Caki2 (cell line): ENCODE measurements at places on chromosomes 6 and 20. TPM values are rescaled to one million over a fixed set of nuclear protein-coding genes. Genes with fewer than 3 reads are reported as not detected.

DNA sequence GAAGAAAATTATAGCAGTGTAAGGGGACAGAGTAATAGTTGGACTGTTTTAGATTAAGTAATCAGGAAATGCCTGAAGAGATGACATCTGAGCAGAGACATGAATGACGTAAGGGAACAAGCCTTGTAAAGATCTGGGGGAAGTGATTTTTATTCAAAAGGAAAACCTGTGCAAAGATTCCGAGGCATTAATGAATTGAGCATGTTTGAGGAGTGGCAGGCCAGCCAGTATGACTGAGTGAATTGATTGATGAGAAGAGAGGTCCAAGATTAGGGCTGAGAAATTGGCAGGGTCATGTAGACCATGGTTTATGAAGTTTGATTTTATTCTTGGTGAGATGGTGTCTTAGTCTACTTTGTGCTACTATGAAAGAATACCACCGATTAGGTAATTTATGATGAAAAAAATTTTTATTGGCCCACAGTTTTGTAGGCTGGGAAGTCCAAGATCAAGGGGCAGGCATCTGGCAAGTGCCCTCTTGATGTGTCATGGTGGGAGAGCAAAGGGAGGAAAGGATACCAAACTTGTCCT, 95.1 kb downstream of the LIN28B start:
- no peak for DNase-seq

GRCh38 chr6:1027109-1027794, 284.6 kb upstream of the FOXQ1 start:
- DNase-seq, result peak; percentile 86

- DNase-seq, result no peak
Measured at GRCh38 chr6:35722121-35722761, 14.6 kb upstream of the ARMC12 start.

Gene DSP
- 18.4 and 20.9 TPM in 2 replicates for total RNA-seq

DNA sequence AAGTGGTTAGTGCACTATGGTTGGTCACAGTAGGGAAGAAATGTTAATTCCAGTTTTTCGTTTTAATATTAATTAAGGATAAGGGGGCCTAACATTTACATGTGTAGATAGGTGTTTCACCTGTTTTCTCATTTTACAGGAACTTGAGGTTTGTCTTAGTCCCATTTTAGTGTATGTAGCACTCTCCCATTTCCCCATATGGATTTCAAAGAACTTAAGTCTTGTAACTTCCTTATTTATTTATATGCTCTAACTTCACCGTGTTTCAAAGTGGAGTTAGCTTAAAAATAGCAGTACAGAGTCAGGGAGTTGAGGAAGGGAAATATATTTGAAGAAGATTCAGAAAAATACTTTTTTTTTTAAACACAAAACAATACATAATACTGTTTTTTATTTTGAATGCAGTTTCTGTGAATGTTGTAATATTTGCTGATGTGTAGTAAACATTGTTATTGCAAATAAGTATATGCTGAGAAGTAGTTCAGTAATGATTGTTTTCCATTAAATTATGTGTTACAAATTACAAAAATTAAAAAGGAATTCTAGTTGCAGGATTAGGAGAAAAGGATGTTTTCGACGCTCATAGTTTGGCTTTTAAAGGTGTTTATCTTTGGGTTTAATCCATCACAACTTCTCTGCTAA, 3.5 kb downstream of the SCAF8 start:
- no peak for DNase-seq

- DNase-seq, result no peak
Measured at GRCh38 chr6:50025258-50025657, 3.5 kb upstream of the DEFB110 start.

Gene CALHM6
- total RNA-seq, result not detected in 2 replicates

DNA sequence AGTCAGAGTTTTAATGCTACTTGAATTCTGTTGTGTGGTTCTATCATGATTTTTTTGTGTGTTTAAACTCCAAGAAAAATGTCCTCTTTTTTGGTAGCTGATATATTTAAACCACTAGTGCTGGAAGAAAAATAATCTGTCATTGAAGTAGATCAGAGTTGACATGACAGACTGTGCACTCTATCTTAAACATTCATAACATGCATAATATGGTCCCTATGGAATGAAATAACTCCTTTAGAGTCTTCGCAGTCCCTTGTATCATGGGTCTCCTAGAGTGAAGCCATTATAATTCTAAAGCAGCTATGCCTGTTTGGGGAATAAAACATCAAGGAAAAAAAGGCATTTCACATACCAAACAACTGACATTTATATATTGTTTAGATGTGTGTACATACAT, 282.7 kb upstream of the CITED2 start:
- no peak for DNase-seq

Gene CASS4
- total RNA-seq, result not detected in 2 replicates

Gene RCAN2
- total RNA-seq, result 1.8 TPM in 1 of 2 replicates, not detected in the other

Gene SAMD3
- total RNA-seq, result not detected in 2 replicates

DNA sequence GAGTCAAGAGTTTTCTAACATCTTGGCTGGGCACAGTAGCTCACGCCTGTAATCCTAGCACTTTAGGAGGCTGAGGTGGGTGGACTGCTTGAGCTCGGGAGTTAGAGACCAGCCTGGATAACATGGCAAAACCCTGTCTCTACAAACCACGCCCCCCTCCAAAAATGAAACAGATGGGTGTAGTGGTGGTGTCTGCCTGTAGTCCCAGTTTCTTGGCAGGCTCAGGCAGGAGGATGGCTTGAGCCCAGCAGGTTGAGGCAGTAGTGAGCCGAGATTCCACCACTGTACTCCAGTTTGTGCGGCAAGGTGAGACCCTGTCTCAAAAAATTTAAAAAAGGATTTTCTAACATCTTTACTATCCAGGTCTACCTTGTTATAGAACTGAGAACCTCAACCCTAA, 22.0 kb downstream of the FAM8A1 start:
- no peak for DNase-seq
